ENCODE measurements at places on chromosomes 13 and 19.

DNA sequence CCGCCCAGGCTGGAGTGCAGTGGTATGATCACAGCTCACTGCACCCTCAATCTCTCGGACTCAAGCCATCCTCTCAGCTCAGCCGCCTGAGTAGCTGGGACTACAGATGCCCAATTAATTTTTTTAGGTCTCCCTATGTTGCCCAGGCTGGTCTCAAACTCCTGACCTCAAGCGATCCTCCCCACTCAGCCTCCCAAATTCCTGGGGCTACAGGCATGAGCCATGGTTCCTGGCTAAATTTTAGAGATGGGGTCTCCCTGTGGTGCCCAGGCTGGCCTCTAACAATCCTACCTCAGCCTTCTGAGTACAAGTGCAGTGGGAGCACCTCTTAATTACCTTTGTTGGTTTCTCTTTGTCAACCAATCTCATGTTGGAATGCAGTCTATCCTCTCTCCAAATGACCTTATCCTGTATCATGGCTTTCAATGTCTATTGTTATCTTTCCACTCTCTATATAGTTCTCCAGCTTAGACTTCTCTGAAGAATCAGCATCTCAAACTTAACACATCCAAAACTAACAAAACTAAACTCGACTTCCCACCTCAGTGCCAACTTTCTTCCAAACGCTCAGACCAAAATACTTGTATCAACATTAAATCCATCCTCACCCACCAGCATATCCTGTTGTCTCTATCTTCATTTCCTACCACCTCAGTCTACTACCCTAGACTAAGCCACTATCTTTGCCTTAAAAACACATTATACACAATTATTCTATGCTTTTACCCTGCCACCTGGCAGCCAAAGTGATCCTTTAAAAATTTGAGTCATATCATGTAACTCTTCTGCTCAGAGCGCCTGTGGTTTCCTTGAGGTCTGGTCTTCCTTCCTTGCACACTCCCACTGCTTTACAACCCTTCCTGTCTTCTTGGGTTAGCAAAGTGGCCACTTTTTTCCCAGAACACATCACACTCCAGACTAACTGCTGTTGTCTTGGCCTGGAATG lies 6.7 kb downstream of the TPT1 start:
- DNase-seq: no peak

GRCh38 chr13:114131583-114132418 lies 622 bp downstream of the RASA3 start:
- peak; percentile 25 for DNase-seq

- no peak for DNase-seq
Measured at GRCh38 chr19:15239337-15239949, 7.2 kb upstream of the EPHX3 start.

DNA sequence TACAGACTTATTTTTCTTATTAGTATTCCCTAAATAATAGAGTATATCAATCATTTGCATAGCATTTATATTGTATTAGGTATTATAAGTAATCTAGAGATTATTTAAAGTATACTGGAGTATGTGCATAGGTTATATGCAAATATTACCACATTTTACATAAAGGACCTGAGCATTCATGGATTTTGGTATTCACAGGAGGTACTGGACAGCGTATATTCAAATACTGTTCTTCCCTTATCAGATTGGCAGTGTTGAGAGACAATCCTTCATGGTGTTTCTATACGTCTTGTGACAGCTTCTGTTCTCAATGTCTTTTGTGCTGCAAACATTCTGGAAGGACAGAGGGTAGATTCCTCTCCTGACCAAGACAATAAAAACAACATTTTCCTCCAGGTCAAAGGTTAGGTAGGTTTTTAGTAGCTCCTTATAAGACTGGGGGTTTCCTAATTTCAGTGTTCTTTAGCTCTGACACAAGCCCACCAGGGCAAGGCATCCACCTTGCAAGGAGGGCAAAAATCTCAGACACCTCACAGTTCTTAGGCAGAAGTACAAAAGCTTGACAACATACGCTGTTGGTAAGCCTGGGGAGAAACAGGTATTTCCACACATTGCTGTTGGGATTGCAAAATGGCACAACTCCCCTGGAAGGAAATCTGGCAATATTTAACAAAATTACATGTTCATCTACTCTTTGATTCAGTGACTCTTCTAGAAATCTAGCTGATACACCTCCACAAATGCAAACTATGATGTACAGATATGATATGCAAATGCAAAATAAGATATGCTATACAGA lies 20.6 kb upstream of the PCCA start:
- no peak for DNase-seq

DNA sequence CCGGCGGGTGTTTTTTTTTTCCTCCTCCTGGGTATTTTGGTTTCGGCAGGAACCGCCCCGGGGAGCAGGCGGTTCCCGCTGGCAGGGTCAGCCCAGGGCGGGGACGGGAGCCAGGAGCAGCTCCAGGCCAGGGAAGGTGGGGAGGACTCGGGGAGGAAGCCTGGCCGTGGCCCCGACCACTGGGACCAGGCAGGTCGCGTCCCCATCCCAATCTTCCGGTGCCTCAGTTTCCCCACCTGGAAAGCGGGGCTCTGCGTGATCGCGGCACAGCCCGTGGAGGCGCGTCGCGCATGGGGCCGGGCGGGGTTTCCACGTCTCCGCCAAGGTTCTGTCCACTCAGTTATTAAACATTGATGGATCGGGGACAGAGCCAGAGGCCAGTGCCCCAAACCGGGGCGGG lies 34.8 kb downstream of the IL12RB1 start:
- DNase-seq: peak; percentile 48

GRCh38 chr19:12095111-12095790 lies 30.7 kb downstream of the ZNF844 start:
- no peak for DNase-seq

All from ELF-1 (cell line).